Stimulated activated effector memory CD8-positive, alpha-beta T cell treated with anti-CD3 and anti-CD28 coated beads, Interleukin-12 subunit alpha, Interleukin-12 subunit beta, amount 100 ng/mL, for 72 hours (primary cell): ENCODE measurements at places on chromosomes 1 and 21.

DNA sequence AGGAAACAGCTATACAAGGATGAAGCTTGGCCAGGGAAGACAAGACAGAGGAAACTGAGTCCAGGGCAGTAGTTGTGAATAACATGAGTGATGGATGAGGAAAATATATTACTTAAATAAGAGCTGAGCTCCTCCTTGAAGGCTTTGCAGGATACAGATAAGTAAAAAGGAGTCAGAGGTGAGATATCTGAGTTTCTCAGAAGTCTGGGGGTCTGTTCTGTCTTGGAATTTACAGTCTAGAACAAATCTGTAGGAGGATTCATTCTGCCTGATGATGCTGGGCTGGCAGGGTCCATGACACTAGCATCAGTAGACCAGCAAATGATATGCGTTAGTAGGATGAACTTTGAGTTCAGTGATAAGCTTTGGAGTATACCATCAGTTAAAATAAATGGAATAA, 266.1 kb upstream of the POGK start:
- DNase-seq = no peak

- no peak for DNase-seq
These were observed 53.4 kb upstream of the PRKACB start for GRCh38 chr1:84090447-84091245.

GRCh38 chr1:67558449-67559193, 126.4 kb upstream of the GADD45A start:
- no peak for DNase-seq

GRCh38 chr1:14519976-14520375, 78.5 kb upstream of the KAZN start:
- DNase-seq = no peak

GRCh38 chr1:203017061-203017460, 9.2 kb upstream of the PPFIA4 start:
- DNase-seq = no peak

GRCh38 chr1:153848805-153849204, 73.6 kb downstream of the SLC27A3 start:
- DNase-seq = no peak

DNA sequence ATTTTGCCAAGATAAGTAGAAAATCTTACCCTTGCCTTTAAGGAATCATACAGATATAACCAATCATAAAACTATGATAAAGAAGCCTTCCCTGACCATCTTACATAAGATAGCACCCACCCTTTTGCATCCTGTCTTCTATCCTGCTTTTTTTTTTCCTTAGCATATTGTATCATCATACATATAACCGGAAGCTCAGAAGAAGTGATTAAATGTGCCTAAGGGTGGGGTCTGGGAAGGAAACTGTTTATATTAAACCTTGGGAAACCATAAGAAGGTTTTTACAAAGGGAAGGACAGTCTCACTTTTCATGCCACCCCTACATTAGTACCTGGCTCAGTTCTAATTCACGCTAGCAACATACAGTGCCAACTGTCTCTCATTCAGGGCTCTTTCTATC, 66.8 kb downstream of the LUZP1 start:
- DNase-seq = no peak

DNA sequence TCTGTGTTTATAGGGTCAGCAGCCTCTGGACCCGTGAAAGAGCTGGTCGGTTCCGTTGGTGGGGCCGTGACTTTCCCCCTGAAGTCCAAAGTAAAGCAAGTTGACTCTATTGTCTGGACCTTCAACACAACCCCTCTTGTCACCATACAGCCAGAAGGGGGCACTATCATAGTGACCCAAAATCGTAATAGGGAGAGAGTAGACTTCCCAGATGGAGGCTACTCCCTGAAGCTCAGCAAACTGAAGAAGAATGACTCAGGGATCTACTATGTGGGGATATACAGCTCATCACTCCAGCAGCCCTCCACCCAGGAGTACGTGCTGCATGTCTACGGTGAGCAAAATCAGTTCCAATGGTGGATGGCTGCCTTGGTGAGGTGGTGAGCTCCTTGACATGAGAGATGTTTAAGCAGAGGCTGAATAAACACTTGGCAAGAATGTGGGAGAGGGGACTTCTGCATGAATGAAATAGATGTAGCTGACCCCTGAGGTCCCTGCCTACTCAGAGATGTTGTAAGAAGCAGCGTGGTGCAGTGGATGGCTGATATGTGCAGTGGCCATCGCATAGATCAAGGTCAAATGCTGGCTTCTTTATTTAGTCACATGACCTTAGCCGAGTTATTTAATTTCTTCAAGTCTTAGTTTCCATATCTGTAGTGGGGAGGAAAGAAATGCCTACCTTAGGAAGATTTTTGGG, 9.3 kb downstream of the SLAMF7 start:
- no peak for DNase-seq

GRCh38 chr1:44908427-44908826, 65.4 kb upstream of the PTCH2 start:
- no peak for DNase-seq

GRCh38 chr1:173014160-173014559, 36.6 kb downstream of the TNFSF18 start:
- DNase-seq = no peak

DNA sequence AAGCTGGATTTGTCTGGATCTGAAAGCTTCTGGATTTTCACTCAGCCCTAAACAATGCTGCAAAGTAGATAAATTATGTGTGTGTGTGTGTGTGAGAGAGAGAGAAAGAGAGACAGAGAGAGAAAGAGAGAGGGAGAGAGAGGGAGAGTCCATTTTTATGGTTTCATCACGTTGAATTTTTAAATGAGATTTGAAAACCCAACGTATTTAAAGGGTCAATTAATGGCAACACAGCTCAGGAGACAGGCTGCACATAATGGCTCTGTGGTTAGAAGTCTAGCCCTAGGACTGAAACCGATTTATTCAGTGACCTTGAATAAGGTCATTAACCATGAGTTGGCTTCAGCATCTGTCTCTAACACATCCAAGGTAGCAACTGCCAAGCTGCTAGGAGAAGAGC, 35.3 kb upstream of the FMN2 start:
- DNase-seq = no peak

DNA sequence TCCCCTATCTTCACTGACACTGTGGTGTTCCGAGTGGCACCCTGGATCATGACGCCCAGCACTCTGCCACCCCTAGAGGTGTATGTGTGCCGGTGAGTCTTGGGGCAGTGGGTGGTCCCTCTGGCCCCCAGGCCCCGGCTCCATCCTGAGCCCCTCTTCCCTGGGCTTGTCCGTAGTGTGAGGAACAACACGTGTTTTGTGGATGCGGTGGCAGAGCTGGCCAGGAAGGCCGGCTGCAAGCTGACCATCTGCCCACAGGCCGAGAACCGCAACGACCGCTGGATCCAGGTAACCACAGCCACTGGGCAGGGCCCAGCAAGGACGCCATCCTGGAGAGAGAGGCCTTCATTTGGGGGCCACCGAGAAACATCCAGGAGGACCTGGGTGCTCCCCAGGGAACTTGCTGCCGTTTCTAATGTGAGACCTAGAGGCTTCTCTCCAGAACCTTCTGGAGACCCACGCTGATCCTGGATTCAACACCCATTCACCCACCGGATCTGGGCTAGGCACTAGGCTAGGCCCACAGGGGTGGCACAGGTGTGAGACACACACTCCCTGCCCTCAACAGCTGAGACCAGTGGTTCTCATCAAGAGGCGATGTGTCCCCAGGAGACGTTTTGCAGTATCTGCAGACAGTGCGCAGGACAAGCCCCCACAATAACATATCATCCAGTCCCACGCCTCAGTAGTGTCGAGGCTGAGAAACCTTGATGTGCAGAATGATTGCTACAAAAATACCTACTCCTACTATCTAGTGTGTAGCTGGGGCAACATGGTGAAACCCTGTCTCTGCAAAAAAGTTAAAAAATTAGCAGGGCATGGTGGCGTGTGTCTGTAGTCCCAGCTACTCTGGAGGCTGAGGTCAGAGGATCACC, 22.2 kb downstream of the PADI3 start:
- DNase-seq = no peak

- DNase-seq = no peak
These were observed 75.9 kb downstream of the KIF1B start for GRCh38 chr1:10286244-10286643.

DNA sequence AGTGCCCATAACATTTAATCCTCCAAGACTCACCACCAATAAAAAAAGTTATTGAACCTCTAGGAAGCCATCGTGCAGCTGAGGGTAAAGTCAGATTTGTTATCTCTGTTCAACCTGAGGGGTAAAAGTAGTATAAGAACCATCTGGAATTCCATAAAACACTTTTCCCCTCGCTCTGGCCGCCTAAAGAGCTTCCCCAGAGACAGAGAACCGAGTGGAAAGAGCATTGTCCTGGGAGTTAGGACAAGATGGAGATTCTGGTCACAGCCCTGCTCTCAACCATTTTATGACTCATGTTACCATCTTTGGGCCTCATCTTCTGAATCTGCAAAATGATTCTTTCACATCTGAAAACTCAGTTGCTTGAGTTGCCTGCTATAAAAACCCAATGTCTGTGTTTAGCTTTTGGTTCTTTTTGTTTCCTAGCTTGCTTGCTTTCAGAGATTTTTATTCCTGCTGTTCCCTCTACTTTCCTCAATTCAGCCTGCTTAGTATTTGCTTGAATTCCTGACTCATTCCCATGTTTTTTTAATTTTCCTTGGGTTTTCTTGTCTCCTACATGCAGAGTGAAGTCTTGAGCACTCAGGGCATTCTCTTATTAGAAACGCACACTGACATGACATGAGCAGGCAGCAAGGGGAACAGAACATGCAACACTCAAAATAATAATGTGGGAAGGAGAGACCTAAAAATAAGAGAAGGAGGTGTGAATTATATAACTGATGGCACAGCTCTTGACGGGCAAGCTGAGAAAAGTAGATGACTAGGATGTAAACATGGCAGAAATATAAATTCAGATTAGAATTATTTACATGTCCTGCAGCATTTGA, 1.7 kb downstream of the EPHX4 start:
- no peak for DNase-seq

GRCh38 chr1:222161676-222162075, 386.2 kb downstream of the HHIPL2 start:
- no peak for DNase-seq

GRCh38 chr1:43041591-43041990, 82.9 kb upstream of the SLC2A1 start:
- DNase-seq = no peak

DNA sequence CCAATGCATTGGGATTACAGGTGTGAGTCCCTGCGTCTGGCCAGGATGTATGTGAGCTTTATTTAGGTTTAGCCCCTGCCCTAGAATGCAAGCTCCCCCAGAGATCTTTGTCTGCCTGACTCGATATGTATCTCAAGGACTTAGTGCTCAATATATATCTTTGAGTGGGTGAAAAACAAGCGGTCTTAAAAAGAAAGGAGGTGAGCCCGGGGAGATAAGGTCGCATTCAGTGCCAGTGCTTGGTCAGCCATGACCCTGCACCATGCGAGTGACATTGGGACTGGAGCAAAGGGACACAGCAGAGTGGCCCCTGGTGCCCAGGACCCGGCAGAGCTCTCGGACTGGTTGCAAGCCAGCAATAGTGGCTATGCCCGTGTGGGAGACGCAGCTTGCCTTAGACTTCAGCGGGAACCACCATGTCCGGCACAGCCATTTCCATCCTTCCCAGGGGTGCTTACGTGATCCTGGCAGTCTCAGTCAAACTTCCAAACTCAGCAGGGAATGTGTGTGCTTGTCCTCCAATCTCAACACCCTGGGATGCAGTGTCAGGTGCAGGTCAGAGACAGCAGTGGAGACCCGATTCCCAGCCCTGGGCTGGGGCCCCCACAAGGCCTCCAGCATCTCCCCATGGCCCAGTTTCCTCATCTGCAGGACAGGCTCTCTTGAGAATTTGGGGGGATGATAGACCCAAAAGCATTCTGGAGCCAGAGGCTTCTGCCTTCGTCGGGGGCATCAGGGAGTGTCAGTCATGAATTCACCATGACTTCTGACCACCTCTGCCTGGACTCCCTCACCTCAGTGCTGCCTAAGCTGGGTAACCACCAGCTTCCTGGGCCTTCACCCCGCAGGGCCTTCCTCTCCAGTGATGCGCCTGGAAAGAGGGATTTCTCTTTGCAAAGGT, 1.8 kb downstream of the MX2 start:
- DNase-seq = no peak
